Activated CD8-positive, alpha-beta memory T cell treated with anti-CD3 and anti-CD28 coated beads for 1 hour (primary cell): ENCODE measurements at places on chromosomes 2 and 18.

DNA sequence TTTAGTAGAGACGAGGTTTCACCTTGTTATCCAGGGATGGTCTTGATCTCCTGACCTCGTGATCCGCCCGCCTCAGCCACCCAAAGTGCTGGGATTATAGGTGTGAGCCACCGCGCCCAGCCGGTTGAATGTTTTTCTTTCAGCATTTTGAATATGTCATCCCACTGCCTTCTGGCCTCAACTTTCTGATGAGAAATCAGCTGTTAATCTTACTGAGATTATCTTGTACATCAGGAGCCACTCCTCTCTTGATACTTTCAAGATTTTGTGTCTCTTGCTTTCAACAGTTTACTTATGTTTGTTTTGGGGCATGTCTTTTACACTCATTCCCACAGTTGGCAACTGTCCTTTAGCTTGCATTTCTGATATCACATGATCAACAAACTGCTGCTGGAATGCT is 46.3 kb downstream of the CCDC150 start:
- no peak for DNase-seq

DNA sequence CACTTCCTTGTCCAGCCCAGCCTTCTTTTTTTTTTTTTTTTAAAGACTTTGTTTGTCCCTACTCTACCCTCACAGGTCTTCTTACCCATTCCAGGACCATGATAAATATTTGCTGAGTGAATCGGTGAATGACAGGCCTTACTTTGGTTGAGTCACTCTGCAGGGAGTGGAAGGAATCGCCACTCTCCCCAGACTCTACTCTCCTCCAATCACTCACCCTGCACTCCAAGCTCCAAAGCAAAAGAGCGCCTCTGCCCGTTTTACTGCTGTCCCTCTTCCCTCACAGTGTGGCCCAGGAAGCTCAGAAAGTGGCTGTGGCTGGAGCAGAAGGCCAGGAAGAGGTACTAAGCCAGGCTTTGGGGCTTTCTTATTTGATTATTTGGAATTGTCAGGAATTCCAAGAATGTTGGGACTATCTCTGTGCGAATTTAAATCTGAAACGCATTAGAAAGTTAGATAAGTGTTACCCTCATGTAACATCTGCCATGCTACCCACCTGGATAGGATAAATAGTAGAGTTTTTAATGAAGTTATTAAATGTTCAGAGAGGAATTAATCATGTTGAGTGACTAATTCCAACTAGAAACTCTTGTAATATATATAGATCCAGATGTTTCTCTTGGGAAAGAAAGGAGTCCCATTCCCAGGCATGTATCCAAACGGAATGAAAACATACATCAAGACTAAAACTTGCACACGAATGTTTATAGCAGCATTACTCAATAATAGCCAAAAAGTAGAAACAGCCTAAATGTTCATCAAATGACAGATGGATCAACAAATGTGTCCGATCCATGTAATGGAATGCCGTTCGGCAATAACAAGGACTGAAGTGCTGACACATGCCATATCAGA is 43.0 kb upstream of the CHMP1B start:
- no peak for DNase-seq

- no peak for DNase-seq
Measured at GRCh38 chr18:58526425-58527284, 102.2 kb downstream of the ALPK2 start.

- DNase-seq = no peak
Measured at GRCh38 chr18:59783138-59783537, 85.9 kb upstream of the CCBE1 start.

GRCh38 chr2:176642074-176642473 is 372.8 kb downstream of the MTX2 start:
- DNase-seq = no peak
